ENCODE measurements at places on chromosomes 16 and 17.

DNA sequence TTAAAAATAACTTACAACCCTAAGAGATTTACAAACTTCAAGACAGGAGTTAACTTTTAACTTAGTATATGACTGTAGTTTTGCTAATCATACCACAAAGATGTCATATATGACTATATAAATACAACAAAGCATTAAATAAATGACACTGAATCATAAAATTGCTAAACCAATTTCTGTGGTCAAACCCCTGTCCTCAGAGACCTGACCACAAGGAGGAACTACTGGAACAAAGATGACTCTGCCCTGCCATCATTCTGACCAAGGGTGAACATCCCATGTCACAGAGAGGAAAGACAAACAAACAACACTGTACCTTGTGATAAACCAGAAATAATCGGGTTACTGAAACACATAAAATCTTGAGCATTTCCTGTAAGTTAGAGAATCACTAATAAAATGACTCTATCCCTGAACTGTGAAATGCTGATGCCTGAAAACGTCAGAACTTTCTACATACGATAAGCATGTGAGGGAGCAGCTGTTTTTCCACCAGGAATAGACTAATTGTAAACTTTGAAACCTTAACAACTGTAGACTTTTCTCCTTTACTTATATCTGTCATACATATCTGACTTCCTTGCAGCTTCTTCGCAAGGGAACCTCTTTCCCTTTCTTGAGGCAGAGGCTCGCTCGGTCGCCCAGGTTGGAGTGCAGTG lies 47.9 kb downstream of the WDR59 start:
- DNase-seq = peak; percentile 81

DNA sequence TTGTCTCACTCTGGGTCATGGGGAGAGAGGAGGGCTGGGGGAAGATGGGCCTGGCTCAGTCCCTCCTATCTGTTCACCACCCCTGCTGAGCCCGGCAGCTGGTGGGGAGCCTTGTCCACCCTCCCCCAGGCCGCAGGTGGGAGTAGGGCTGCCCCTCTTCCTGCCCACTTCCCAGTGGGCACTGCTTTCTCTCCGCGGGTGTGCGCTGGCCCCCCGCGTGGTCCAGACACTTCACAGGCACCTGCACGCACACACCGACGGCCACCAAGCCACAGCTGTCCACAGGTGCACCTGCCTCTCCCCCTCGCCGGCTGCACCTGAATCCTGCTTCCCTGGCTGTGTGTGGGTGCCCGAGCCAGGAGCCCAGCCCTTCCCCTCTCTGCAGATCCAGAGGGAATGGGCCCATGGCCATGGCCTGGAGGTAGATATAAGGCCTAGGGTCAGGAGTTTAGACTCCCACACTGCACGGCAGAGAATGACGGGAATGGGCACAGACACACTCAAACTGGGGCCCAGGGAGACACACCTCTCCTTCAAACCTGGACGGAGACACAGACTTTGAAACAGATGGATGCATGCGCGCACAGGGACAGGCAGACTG lies 2.0 kb downstream of the NHERF2 start:
- DNase-seq = no peak

- no peak for DNase-seq
These were observed 1.7 kb downstream of the ACSM5 start for GRCh38 chr16:20411055-20411454.

GRCh38 chr16:50213939-50214519 lies 52.3 kb upstream of the ADCY7 start:
- peak; percentile 68 for DNase-seq

DNA sequence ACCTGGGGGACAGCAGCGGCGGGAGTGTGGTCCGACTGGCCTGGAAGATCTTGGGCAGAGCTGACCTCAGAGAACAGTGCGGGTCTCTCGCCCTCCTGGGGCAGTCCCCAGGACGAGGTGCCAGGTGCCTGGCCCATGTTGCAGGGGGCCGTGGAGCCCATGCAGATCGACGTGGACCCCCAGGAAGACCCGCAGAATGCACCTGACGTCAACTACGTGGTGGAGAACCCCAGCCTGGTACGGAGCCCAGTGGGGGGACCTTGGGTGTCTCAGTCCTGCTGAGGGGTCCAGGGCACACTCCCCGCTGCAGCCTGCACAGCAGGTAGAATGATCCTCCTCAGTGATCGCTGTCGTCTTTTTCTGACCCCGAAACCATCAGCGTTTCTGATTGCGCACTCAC lies 1.4 kb downstream of the GPS1 start:
- no peak for DNase-seq

- no peak for DNase-seq
These were observed 117.9 kb downstream of the ZNF423 start for GRCh38 chr16:49738001-49738400.

- no peak for DNase-seq
These were observed 195.9 kb upstream of the PMFBP1 start for GRCh38 chr16:72367851-72368250.

- no peak for DNase-seq
These were observed 24.4 kb upstream of the ERN1 start for GRCh38 chr17:64154313-64154695.

All from activated CD4-positive, alpha-beta T cell treated with anti-CD3 and anti-CD28 coated beads, Interleukin-2, amount 50 U/mL, for 16 hours (primary cell).